ENCODE measurements at places on chromosomes 13 and 19. TPM values are rescaled to one million over a fixed set of nuclear protein-coding genes. Genes with fewer than 3 reads are reported as not detected.

GRCh38 chr13:75415694-75416093 is 66.3 kb downstream of the TBC1D4 start:
- no peak overlapping the region for H3K27ac ChIP-seq
- peaks cover 3% of the 10 kb centered on the region for H3K4me1 ChIP-seq
- no peak overlapping the region for H3K4me3 ChIP-seq
- no peaks in the 10 kb centered on the region for H3K36me3 ChIP-seq

DNA sequence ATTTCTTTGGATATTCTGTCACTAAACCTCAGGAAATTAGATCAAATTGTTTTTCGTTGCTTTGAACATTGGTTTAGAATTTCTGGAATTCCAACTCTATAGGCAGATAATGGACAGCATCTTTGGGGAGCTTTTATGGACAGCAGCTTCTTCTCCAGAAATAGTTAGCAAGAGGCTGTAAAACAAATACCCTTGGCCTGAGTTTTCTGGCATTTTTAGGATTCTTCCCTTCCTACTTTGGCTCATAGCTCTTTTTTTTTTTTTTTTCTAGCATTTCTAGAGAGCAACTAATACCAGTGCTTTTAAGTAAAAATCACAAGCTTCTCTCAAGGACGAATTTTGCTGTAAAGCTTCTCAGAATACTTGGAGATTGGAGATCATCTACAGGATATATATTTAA is 169.8 kb upstream of the SPRY2 start:
- DNase-seq, result no peak
- H3K36me3 ChIP-seq, result no peaks in the 10 kb centered on the region
- no peak overlapping the region for H3K4me3 ChIP-seq
- no peak overlapping the region for H3K27ac ChIP-seq

- no peaks in the 10 kb centered on the region for H3K4me1 ChIP-seq
- no peak overlapping the region for H3K27ac ChIP-seq
- DNase-seq, result no peak
- no peak overlapping the region for H3K4me3 ChIP-seq
Measured at GRCh38 chr13:99663908-99664307, 162.6 kb downstream of the TM9SF2 start.

DNA sequence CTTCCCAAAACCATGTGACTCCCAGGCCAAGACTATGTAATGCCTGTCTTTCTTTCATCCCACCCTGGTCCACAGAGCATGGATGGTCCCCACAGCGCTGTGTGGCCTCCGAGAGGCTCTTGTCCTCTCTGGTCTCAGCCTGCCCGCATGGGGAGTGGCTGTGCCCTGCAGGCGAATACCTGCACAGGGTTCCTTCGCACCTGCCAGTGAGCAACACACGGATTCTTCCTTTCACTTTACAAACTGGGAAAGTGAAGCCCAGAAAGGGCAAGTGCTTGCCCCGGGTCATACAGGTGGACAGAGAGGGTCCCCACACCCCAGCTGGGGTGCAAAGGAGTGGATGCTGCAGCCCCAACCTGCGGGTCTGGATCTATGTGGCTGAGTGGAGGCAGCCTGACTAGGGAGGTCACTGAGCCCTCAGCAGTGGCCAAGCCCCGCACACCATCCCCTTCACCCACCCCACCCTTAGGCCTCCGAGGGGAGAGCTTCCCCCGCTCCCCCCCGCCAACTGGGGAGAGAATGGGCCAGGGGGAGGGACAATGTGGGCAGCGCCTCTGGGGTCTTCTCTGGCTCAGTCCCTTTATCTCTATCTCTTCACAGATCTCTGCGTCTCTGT is 747 bp upstream of the MARK4 start:
- H3K4me3 ChIP-seq, result peak overlapping the region; percentile 47
- no peaks in the 10 kb centered on the region for H3K27me3 ChIP-seq
- H3K27ac ChIP-seq, result peak overlapping the region; percentile 68
- no peaks in the 10 kb centered on the region for H3K36me3 ChIP-seq
- DNase-seq, result no peak
- H3K4me1 ChIP-seq, result no peaks in the 10 kb centered on the region

Gene NR1H2
- 55.8 TPM for total RNA-seq

- no peaks in the 10 kb centered on the region for H3K36me3 ChIP-seq
- no peak overlapping the region for H3K27ac ChIP-seq
- no peaks in the 10 kb centered on the region for H3K27me3 ChIP-seq
Measured at GRCh38 chr13:58151452-58151851, 519.9 kb downstream of the PCDH17 start.

DNA sequence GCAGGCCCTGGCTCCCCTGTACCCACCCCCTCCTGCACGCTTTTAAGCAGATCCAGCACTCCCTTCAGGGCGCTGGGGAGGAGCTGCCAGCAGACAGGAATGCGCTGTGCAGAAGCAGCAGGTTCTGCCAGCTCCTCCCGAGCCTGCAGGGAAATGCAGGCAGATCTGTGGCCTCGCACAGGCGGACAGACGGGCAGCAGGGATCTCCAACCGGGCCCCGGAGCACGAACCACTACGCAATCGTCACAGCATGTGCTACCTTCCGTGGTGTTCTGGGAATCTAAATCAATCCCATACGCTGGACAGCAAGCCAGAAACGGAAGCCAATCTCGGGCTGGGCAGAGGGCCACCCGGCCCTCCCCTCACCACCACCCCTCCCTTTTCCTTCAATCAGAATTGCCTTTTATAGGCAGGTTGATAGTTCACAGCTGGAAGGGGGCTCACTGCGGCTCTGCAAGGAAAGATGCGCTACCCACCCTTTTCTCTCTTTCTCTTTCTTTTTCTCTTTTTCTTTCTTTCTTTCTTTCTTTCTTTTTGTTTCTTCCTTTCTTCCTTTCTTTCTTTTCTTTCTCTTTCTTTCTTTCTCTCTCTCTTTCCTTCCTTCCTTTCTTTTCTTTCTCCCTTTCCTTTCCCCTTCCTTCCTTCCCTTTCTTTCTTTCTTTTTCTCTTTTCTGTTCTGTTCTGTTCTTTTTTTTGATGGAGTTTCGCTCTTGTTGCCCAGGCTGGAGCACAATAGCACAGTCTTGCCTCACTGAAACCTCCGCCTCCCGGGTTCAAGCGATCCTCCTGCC is 99.9 kb downstream of the GNG7 start:
- H3K36me3 ChIP-seq, result no peaks in the 10 kb centered on the region
- DNase-seq, result no peak
- peaks cover 3% of the 10 kb centered on the region for H3K4me1 ChIP-seq
- 0 out of 2 replicates have a peak overlapping the region, but pooled peaks have one; percentile 2 for H3K4me3 ChIP-seq
- peak overlapping the region; percentile 67 for H3K27ac ChIP-seq
- H3K27me3 ChIP-seq, result no peaks in the 10 kb centered on the region

DNA sequence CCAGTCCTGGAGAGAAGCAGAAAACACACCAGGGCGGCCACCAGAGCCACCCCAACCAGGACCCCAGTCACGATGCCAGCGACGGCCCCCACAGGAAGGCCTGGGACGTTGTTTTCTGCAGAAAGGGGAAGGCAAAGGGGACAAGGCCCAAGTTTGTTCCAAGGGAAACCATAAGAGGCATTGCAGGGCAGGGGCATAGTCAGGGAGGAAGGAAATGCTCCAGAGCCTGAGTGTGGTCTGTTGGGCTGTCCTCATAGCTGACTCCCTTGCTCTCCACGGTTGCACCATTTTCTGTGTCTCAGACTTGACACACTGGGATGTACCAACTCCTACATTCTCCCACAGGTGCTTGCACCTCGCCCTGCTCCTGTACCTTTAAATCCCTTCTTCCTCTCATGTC is 5.2 kb downstream of the CEACAM4 start:
- no peaks in the 10 kb centered on the region for H3K27me3 ChIP-seq
- H3K4me1 ChIP-seq, result no peaks in the 10 kb centered on the region
- no peak overlapping the region for H3K4me3 ChIP-seq
- H3K36me3 ChIP-seq, result no peaks in the 10 kb centered on the region
- H3K27ac ChIP-seq, result no peak overlapping the region
- no peak for DNase-seq

- H3K4me1 ChIP-seq, result no peaks in the 10 kb centered on the region
- no peak overlapping the region for H3K27ac ChIP-seq
- H3K27me3 ChIP-seq, result no peaks in the 10 kb centered on the region
- DNase-seq, result no peak
- no peak overlapping the region for H3K4me3 ChIP-seq
Measured at GRCh38 chr19:15544970-15545369, 36.6 kb downstream of the CYP4F22 start.

- no peak overlapping the region for H3K27ac ChIP-seq
- H3K4me1 ChIP-seq, result no peaks in the 10 kb centered on the region
- no peak for DNase-seq
- H3K27me3 ChIP-seq, result no peaks in the 10 kb centered on the region
- no peaks in the 10 kb centered on the region for H3K36me3 ChIP-seq
Measured at GRCh38 chr19:30590596-30591229, 218.5 kb downstream of the ZNF536 start.

Gene CPB2
- total RNA-seq, result 0.28 TPM

Gene EFNA2
- 7.8 TPM for total RNA-seq

- H3K27me3 ChIP-seq, result no peaks in the 10 kb centered on the region
- H3K4me1 ChIP-seq, result no peaks in the 10 kb centered on the region
- no peak overlapping the region for H3K4me3 ChIP-seq
Measured at GRCh38 chr19:18798384-18799352, 7.6 kb upstream of the COMP start.

Gene MBD3L1
- total RNA-seq, result not detected
